SK-N-SH treated with all-trans-retinoic acid at 6 μM for 48 hours (cell line): ENCODE measurements at places on chromosomes 6 and 20.

GRCh38 chr6:137878486-137879285, 11.6 kb downstream of the TNFAIP3 start:
- no peak for ATAC-seq

- ATAC-seq = no peak
These were observed 41.8 kb downstream of the OR2B2 start for GRCh38 chr6:27870291-27870870.

GRCh38 chr20:8309634-8310033, 177.6 kb downstream of the PLCB1 start:
- no peak for ATAC-seq

GRCh38 chr6:157552081-157552747, 171.2 kb downstream of the ZDHHC14 start:
- no peak for ATAC-seq

GRCh38 chr20:20791664-20792568, 79.5 kb upstream of the RALGAPA2 start:
- ATAC-seq = no peak

GRCh38 chr6:39553860-39554802, 171.1 kb downstream of the KIF6 start:
- no peak for ATAC-seq

GRCh38 chr6:127966616-127967015, 65.8 kb upstream of the THEMIS start:
- no peak for ATAC-seq

DNA sequence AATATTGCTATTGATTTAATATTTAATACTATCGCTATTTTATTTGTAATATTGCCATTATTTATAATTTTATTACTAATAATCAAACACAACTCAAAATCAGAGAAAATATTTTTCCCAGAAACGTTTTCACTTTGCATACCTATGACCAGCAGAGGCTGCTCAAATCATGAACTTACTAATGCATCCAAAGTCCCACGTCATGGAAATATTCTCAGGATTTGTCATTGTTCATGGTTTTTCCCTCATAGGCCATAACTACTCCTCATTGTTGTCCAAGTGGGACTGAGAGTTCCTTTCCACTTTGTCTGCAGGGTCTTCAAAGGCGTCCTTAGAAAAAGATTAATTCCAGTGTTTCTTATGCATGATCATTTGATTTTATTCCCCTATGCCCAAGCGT, 344.8 kb downstream of the THBS2 start:
- peak; percentile 75 for ATAC-seq

GRCh38 chr6:122789182-122790027, at the start of gene SMPDL3A:
Gene SMPDL3A, plus strand, starts transcription at chr6:122789258. Its CDS starts 89 bp downstream, at chr6:122789347.
- ATAC-seq = peak; percentile 90

- no peak for ATAC-seq
These were observed 17.2 kb downstream of the DYNLT1 start for GRCh38 chr6:158627168-158627939.

DNA sequence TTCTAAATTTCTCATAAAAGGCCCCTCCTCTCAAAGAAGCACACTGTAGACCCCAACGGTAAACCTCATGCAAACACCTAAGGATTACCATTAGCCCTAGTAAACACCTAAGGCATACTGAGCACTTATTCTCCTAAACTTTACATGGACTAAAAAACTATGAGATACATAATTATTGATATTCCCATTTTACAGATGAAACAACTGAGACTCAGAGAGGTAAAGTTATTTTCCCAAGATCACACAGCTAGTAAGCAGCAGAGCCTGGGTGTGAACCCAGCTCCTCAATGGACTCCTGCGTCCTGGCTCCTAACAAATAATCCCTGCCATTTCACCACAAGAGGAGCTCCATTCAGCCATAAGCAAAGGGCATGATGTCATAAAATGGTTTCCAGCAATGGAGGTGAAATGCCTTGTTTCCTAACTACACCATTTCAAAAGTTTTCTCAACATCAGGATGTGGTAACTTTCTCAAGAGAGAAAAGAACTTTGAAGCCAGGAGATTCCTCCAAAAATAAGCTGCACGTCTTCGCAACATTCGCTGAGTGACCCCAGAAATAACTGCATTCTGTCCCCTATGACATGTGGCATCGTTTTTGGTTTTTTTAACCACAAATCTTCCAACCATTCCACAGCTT, 4.1 kb downstream of the ATP9A start:
- no peak for ATAC-seq

DNA sequence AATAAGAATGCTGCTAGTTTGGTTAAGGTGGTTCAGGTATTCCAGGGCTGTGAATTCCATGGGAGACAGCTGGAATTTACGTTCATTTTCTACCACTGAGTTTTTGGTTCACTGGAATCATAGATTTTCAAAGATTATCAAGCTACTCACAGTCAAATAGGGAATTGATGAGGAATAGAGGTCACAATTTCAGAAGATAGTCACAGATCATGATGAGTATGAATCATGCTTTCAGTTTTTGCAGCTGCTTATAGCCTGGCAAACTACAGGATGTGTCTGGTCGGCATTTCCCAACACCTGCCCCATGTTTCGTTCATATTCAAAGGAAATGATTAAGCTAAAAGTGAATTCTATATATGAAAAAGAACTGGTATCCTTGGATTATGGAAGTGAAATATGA, 58.7 kb downstream of the BCKDHB start:
- no peak for ATAC-seq
